ENCODE measurements at places on chromosomes 6 and 20. TPM values are rescaled to one million over a fixed set of nuclear protein-coding genes. Genes with fewer than 3 reads are reported as not detected.

PHACTR2 gene
- total RNA-seq: 15.1 TPM

RBBP8NL gene
- total RNA-seq: not detected

STMND1 gene
- total RNA-seq: not detected

RBPJL gene
- not detected for total RNA-seq

APOBEC2 gene
- total RNA-seq: not detected

KCNB1 gene
- under 0.01 TPM for total RNA-seq

NOTCH4 gene
- 3.5 TPM for total RNA-seq

RIN2 gene
- 6.5 TPM for total RNA-seq

Measured in hematopoietic multipotent progenitor cell (in vitro differentiated cells).